ENCODE measurements at places on chromosomes 2 and 18.

DNA sequence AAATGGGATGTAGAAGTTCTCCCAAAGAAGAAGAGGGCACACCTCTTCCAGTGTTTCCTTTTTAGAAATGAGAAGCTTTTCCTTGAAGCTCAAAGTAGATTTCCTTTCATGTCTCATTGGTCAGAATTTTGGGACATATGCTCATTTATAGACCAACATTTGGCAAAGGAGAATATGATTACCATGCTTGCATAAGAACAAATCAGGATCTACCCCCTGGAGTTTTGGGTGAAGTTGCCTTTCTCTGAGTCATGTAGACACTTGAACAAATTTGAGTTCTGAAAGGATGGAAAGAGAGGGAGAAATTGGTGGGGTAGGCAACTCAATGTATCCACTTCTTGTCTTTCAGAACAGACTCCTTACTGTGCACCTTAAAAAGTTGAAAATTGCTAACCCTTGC is 409.0 kb downstream of the SLC4A3 start:
- no peak for DNase-seq

DNA sequence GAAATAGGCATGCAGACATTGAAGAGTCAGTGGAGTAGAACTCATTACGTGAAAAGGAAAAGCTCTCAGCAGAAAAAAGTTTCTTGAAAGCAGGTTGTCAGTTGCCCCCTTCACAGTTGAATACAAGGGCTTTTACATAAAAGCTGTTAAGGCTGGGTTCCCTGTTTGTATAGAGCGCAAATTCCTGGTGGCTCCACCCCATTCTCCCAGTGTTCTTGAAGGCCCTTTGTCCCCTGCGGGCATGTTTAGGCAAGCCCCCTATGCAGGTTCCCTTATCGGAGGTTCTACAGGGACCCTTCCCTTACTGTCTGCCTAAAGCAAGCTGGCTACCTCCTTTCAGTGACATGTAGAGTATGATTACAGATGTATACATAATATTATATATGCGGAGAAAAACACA is 497.2 kb upstream of the SYT4 start:
- no peak for DNase-seq

DNA sequence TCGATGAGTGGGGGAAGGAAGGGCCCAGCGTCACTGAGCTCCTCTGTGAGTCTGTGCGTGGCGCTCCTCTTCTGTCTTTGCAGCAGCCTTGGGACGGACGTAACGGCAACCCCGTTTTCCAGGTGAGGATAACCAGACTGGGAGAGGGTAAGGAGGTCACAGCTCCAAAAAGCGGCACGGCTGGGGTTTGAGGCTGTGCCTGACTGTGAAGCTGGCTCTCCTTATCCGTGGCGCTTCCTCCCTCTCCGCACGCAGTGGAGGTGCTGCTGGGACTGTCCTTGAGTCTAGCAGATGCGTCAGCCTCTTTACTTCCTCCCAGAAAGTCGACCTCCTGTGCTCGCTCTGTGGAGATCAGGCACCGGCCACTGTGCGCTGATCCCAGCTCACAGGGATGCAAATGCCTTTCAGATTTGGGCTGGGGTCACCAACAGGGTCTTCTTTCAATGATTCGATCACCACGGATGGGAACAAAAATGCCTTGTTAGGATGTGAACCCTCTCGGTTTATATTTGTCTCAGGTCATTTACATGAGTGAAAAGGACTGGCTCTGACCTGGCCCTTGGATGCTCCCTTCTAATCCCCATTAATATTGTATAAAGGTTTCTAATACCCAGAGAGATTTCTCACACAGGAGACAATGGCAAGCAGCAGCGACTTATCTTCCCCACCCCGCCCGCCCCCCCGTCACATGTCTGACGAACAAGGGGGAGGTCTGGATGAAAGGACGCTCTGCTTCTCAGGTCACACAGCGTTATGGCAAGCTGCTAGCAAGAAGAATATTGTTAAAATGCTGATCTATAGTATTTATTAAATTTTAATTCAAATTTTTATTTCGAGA is 30.1 kb upstream of the E2F6 start:
- DNase-seq = no peak

- DNase-seq = peak; percentile 22
Measured at GRCh38 chr18:26307161-26307773, 81.0 kb downstream of the TAF4B start.

- no peak for DNase-seq
Measured at GRCh38 chr2:98909317-98910211, 26.5 kb downstream of the CRACDL start.
